ENCODE measurements at places on chromosomes 3 and 15.

GRCh38 chr3:46909535-46910161 is 32.1 kb downstream of the PTH1R start:
- no peak for DNase-seq

DNA sequence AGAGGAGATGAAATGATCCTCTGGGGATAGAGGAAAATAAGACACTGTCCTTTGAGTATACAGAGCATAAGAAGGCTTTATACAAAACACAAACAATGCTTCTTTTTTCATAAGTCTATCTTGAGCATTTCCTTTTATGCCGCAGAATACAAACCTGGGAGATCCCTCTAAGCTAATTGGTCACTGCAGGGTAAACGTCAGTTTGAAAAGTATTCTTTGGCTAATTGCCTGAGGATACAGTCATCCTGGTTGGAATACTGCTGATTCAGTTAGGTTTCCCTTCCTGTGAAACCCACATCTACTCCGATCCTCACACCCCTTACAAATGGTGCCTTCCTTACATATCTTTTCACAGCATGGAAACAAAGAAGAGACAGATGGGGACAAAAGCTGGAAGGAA is 10.6 kb downstream of the WNT5A start:
- no peak for DNase-seq

DNA sequence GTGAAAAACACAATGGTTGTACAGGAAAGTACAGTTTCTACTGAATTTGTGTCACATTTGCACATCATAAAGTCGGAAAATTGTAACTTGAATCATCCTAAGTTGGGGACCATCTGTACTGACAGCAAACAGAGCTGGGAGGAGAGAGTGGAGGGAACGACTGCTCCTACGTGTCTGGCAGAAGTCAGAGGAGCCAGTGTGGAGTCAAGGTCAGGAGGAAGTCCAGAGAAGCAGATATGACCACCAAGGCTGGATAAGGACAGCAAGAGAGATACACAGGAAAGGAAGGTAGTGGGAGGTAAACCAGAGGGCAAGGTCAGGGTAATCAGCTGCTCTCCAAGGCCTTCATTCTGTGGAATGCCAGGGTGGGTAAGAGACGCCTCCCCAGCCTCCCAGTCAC is 2.7 kb upstream of the CILP start:
- DNase-seq: no peak

- DNase-seq: no peak
Observed at GRCh38 chr15:41010345-41010744, 57.1 kb downstream of the CHAC1 start.

GRCh38 chr15:41814534-41814933 is 13.4 kb upstream of the JMJD7 start:
- no peak for DNase-seq

DNA sequence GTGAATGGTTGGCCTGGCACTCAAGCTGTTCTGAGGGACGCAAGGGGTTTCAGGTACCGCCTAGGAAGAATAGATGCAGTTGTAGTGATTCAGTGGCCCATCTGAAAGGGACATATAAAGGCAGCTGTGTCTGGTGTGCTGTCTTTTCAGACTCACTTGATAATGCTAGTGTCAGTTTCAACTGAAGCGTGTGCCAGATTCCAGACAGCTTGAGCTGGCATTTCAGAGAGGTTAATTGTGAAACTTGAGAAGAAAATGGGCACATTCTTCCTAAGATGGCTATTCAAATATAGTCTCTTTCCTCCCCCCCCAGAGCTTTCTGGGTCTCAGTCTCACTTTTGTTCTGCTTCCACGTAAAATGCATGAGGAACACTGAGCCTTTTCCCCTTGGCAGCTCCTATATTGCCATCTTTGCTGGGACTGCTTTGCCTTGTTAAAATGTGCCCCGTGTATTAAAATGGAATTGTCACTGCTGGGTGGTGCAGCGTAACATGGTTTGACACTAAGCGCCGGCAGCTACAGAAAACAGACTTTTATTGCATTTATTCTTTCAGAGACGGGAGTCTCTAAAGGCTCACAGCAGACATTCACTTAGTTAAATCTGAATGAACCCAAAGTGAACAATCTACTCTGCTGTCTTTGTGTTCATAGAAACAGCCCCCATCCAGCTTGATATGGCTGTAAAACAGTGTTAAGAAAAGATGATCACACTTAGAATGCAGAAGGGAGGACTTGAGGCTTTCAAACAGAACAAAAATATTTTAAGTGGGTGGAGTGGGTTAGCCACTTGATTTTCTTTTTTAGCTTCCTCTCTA is 478.7 kb downstream of the RBMS3 start:
- DNase-seq: no peak

- no peak for DNase-seq
Observed at GRCh38 chr15:62066663-62067447, at the start of gene C2CD4A. C2CD4A (plus strand) TSS chr15:62066977; CDS start chr15:62067614, 637 bp downstream.

DNA sequence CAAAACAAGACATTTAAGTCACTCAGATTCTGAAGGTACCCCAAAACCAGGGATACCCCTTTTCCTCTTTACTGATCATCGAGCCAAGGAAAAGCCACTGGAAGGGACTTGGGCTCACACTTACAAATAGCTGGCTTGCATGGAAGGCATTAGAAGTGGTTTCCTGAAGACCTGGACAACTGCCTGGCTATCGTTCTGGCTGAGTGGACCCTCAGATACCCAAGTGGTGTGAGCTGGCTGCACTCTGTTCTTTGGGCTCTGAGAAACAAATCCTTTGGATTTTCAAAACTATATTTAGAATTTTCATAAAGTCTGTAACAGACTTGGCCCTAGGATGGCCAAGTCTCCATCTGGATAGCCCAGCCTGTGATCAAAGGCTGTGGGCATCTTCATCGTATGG is 110.1 kb upstream of the CTDSPL start:
- DNase-seq: no peak

GRCh38 chr15:81939604-81940440 is 106.0 kb downstream of the MEX3B start:
- peak; percentile 11 for DNase-seq

GRCh38 chr3:176428552-176428951 is 768.7 kb downstream of the TBL1XR1 start:
- DNase-seq: no peak

- DNase-seq: no peak
Observed at GRCh38 chr3:179615458-179616173, 11.0 kb downstream of the NDUFB5 start.

DNA sequence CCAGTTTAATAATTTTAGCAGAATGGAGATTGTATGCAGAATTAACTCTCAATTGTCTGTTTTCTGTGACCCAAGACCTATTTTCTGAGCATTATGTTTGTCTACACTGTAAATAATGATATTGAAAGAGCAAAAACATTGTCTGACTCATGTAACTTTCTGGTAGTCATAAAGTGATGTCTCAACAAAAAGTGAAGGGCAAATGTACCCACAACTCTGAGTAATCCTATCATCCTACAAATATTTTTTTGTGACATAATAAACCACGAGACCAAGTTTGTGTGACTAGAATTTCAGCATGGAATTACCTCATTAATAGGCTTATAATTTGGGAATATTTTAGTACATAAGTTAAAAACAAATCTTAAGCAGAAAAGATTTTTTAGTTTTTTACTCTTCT is 15.4 kb upstream of the ABHD10 start:
- DNase-seq: peak; percentile 25

GRCh38 chr15:32833379-32833821 is 115.6 kb downstream of the GREM1 start:
- DNase-seq: no peak

GRCh38 chr3:24278543-24278942 is 216.1 kb downstream of the THRB start:
- no peak for DNase-seq

DNA sequence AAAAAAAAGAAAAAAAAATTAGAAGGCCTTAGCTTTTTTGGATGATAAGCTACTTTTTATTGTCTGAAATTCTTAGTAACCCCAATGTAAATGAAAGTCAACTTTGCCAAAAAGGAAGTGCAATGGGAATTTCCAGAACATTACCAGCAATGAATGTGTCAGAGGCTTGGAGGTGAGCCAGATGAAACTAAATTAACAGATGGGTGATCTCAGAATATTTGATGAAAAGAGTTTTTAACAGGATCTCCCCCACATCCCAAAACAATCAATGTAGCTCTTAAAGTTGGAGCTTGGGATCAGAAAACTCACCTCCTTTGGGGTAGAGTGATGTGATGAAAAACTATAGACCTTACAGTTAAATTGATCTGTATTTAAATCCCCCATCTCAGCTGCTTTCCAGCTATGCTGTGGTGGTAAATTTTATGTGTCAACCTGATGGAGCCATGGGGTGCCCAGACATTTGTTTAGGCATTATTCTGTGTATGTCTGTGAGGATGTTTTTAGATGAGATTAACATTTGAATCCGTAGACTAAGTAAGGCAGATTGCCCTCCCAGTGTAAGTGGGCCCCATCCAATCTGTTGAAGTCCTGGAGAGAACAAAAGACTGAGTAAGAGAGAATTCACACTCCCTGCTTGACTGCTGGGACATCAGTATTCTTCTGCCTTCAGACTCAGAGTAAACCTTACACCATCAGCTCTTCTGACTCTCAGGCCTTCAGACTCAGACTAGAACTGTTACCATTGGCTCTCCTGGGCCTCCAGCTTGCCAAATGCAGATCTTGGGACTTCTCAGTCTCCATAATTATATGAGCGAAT is 84.3 kb upstream of the TNFSF10 start:
- DNase-seq: no peak

GRCh38 chr3:1843111-1843510 is 255.6 kb upstream of the CNTN4 start:
- DNase-seq: no peak

- DNase-seq: no peak
Observed at GRCh38 chr3:13868844-13869724, 10.8 kb downstream of the WNT7A start.

- no peak for DNase-seq
Observed at GRCh38 chr15:42042602-42043400, 22.0 kb upstream of the PLA2G4E start.

- no peak for DNase-seq
Observed at GRCh38 chr3:58034738-58035523, 26.7 kb downstream of the FLNB start.

GRCh38 chr15:51904931-51905330 is 66.6 kb downstream of the LEO1 start:
- DNase-seq: no peak

GRCh38 chr3:180321534-180321933 is 280.4 kb upstream of the TTC14 start:
- DNase-seq: no peak

GRCh38 chr15:37054336-37054735 is 46.0 kb downstream of the MEIS2 start:
- DNase-seq: no peak

DNA sequence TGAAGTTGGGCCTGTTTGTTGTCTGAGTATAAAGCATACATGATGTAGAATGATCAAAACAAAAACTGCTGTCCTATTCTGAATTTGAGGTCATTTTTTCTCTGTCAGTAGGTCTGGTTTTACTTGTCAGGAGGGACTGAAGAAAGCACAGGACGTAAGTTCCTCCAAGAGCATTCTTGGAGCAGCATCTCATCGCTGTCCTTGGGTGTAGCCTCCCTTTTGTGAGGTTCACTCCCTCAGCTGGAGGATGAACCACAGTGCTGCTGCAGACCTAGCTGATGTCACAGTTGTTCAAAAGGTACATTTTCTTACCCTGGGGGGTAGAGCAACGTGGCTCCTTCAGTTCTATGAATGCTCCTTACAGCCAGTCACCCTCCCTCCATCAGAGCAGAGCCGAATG is 490.0 kb upstream of the TBL1XR1 start:
- DNase-seq: no peak

- peak; percentile 90 for DNase-seq
Observed at GRCh38 chr3:111712294-111713167, 117.4 kb upstream of the ZBED2 start.

- no peak for DNase-seq
Observed at GRCh38 chr3:117036259-117036799, 326.8 kb downstream of the TUSC7 start.

All from keratinocyte (primary cell).